ENCODE measurements at places on chromosomes 2 and 18.

- DNase-seq = no peak
These were observed 527.4 kb downstream of the TMEM182 start for GRCh38 chr2:103289105-103289725.

- DNase-seq = no peak
These were observed 77.1 kb downstream of the CYRIA start for GRCh38 chr2:16588565-16588964.

DNA sequence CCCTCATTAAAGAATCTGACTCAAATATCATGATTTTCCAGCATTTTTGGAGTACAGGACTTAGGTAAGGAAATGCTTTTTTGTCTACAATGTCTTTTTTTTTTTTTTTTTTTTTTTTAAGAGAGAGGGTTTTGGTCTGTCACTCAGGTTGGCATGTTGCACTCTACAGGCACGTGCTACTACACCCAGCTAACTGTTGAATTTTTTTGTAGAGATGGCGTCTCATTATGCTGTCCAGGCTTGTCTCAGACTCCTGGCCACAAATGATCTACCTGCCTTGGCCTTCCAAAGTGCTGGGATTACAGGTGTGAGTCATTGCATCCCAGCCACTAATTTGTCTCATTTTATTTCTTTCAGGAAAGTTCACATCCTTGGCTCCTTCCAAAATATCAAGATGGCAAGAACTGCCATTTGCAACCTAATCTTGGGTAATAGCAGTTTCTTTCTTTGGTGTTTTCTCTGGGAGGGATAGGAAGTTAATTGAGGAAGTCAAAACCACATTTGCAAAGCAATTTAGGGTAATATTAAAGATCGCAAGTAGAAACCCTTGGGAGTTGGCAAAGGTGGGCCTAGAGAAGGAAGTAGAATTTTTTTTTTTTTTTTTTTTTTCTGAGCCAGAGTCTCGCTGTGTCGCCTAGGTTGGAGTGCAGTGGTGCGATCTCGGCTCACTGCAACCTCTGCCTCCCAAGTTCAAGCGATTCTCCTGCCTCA lies 15.5 kb downstream of the PNO1 start:
- DNase-seq = no peak

DNA sequence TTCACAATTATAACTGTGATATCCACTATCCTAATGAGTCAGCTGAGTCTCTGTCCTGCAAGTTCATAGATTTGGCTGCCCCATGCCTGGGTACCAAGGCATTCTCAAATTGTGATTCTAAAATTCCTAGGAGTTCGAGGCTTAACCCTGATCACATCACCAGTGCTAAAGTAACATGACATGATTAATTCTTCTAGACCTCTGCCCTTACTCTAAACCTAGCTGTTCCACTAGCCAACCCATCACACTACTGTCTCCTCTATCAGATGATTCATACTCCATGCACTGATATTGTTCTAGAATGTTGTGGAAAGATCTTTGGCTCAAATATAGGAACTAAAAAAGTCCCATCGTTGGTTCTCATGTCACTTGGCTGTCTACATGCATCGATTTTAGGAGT lies 487.6 kb downstream of the PIK3C3 start:
- DNase-seq = no peak

GRCh38 chr18:41783065-41783818 lies 171.8 kb upstream of the PIK3C3 start:
- no peak for DNase-seq

DNA sequence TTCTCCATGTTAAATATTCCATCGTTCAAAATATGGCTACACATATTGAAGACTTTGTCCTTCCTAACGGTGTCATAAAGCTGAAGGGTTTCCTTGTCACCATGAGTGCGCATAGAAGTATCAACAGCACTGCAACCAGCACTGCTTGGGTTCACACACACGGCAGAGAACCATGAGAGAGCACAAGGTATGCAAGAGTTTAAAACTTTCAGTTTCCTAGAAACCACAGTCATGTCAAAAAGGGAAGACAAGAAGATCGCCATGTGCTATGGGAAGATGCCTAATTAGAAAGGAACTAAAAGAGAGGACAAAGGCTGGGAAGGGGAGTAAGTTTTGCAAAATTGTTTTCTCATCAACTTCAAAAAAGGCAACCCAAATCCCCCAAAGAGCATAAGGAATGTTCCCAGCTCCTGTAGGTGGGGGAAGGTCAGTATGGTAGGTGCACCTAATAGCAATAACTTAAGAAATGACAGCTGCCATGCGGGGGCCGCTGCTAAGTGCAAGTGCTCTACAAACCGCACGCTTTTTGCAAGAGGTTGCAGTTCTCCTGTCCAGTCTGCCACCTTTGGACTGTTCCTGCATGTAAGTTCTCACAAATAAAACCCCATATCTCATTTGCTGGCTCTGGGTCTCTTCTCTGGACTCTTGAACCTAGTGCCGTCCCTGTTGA lies 136.8 kb downstream of the TMEM163 start:
- no peak for DNase-seq

DNA sequence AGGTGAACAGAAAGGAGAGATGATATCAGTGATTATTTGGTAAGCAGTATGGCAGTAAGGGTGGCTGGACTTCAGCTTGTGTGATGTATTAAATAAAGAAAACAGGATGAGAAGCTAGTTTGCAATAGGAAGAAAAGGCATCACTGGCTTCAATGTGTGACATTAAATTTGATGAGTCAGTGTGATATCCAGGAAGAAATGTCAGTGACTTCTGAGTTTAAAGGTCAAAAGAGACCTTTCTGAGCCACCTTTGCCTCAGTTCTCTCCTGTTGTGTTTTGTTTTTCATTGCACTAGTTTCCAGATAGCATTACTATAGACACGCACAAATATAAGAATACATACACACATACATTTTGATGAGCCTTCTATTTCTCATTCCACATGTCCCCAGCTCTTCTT lies 105.6 kb downstream of the PIGN start:
- no peak for DNase-seq

DNA sequence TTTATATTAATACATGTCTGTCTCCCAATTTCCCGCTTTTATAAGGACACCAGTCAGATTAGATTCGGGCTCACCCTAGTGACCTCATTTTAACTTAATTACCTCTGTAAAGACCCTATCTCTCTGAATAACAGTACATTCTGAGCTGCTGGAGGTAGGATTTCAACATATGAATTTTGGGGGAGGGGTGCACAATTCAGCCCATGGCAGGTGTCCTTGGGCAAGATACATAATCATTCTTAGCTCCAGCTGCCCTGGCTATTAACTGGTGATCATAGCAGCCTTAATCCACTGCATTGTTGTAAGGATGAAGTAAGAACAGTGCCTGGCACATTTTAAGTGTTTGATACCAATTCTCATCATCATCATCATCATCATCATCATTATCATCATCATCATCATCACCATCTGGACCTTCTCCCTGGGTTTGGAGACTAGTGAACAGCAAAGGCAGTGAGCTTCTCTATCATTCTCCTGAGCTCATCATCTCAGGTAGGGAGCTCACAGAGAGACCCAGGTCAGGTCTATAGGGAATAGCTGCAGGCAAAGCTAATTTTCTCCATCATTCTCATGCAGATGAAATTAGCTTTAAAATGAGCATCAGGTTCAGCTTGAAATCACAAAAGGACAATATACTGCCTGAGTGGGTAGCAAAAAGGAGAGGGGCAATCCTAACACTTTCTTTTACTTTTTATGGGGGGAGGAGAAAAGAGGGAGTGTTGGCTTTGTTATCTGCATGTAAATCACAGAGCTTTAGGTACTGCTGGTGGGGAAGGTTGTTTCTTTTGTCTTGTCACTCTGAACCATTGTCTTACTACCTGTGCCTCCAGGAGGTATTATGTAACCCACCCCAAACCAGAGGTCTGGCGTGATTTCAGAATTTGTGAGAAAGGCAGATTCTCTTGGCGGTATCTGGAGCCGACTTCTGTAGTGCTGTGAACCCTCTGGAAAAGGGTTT lies 125.5 kb upstream of the SPRED2 start:
- DNase-seq = no peak

DNA sequence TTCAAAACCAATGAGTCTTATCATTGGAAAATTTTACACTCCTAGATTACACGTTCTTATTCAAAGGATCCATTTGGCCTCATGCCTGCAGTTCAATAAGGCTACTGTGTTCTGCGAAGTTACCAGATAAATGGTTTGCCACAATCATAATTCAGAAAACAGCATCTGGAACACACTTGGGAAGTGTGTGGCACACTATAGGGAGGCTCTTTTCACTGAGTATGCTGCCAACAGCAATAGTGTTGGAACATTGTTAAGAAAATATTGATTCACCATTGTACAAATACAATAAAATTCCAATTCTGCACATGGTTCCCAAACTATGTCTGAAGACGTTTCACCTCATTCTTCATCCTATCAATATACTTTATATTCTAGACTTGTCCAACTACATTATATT lies 141.4 kb upstream of the DOK6 start:
- DNase-seq = no peak

DNA sequence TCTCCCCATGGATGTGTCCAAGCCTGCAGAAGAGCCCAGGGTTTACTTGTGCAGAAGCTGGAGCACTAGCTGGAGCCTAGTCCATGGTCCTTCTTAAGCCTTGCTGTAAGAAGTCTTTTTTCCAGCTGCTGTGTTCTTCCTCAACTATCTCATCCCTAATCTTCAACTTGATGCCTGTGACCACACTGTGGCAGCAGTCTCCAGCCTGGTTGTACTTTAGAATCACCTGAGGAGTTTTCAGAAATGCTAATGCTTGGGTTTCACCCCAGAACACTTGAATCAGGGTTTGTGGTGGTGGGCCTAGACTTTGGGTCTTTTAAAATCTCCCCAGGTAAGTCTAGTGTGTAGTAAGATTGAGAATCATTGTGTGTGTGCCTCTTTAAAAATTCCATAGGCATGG lies 173.6 kb downstream of the ADCYAP1 start:
- no peak for DNase-seq

- no peak for DNase-seq
These were observed 31.7 kb downstream of the CABLES1 start for GRCh38 chr18:23166891-23167541.

GRCh38 chr18:58556331-58557007 lies 72.4 kb downstream of the ALPK2 start:
- no peak for DNase-seq

DNA sequence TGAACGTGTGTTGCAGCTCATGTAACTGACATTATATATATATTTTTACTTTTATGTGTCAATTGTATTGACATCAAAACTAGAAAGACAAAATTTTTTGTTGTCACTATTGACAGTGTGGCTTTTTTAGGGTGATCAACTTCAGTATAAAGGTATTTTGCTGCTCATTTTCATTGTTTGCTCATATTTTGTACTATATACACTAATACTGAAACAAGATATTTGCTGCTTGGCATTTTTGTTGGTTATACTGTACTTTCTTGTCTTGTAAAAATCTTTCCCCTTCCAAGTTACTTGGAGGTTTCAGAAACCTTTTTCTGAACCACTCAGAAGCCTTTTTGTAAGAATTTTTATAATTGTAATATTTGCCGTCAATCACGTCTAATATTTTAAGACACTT lies 16.5 kb downstream of the AFTPH start:
- no peak for DNase-seq

Data from stimulated activated CD8-positive, alpha-beta memory T cell treated with anti-CD3 and anti-CD28 coated beads, Interleukin-7, amount 100 ng/mL, for 48 hours (primary cell).